ENCODE measurements at places on chromosomes 1 and 21.

DNA sequence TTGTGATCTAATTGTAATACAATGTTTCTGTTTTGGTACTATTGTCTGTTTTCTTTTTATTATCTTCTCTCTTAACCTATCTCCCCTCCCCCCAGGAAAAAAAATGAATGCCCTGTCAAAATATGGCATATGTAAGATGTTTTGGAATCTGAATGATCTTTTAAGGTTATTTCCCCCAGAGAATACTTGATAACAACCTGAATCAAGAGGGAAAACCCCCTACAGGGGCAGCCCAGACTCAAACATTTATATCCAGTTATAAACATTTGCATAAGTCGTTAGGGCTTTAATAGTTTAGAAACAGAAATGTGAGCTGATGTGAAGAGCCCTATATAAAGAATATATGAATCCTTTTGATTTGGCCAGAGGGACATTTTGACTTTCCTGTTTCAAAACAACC, 169.5 kb downstream of the VAV3 start:
- no peak for DNase-seq

DNA sequence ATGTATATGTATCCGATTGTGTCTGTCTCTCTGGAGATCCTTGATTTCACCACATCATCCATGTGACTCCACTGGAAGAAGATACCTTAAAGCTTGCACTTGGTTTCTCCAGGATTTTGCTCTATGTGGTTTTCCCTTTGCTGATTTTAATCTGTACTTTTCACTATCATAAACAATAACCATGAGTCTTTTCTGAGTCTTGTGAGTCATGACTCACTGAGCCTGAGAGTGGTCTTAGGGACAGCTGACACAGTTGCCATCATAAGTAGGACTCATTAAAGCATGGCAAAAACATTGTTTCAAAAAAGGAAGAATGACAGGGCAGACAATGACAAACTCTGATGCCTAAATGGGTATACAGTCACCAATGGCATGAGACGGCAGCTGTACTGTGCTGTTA, 226.2 kb downstream of the AKT3 start:
- no peak for DNase-seq

- no peak for DNase-seq
These were observed 57.7 kb downstream of the RGSL1 start for GRCh38 chr1:182507685-182508084.

- DNase-seq: no peak
These were observed 12.1 kb downstream of the OSBPL9 start for GRCh38 chr1:51628715-51629590.

GRCh38 chr1:243791586-243792267, 58.3 kb downstream of the AKT3 start:
- DNase-seq: no peak

GRCh38 chr1:49013079-49013478, 236.4 kb upstream of the BEND5 start:
- no peak for DNase-seq

GRCh38 chr1:30317921-30318320, 405.5 kb downstream of the MATN1 start:
- no peak for DNase-seq

- DNase-seq: peak; percentile 92
These were observed 165.0 kb downstream of the RHOU start for GRCh38 chr1:228900099-228900885.

GRCh38 chr1:172320733-172321132, 99.8 kb upstream of the C1orf105 start:
- peak; percentile 40 for DNase-seq

DNA sequence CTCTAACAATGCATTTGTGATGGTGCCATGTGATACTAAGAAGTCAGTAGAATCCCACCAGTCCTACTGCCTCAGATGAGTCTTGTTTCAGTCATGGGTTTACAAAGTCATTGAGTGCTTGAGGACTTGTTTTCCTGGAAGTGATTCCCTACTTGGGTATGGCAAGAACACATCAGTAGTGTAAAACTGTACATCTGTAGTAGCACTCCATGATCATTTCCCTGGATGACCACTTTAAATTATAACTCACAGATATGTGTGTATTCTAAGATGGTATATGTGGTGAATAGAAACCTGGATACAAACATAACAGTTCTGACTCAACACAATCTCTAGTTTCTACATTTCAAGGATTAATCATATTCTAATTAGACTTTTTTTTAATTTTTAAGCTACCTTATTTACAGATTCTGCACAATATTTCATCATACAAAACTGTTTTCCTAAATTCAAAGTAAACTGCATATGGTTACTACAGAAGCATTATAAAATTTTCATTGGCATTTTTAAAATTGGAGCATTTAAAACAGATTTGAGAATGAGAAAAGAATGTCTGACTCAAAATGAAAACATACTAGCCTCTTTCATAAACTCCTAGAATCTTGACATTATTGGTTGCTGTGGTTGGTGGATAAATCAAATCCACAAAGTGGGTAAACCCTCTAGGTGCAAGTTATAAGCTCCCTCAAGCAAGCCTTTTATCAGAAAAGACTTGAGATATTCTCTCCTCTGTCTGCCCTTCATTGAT, 6.8 kb upstream of the PSMG1 start:
- DNase-seq: no peak

GRCh38 chr1:6971048-6971447, 185.8 kb downstream of the CAMTA1 start:
- DNase-seq: no peak

DNA sequence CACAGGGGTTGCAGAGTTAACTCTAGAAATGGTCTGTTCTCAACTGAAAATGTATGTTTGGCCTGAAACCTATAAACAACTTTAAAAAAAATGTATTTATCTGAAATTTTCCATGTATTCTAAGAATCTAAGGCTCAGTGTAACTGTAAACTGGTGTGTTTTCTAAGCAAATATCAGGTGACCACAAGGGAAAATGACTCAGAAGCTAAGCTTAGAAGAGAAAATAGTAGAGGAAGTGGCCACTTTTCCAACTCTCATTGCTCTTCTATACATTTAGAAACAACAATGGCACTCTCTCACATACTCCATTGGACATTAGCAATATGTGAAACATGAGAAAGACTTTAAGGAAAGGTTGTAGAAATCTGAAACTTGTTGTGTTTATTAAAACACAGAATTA, 7.5 kb downstream of the TNFSF18 start:
- no peak for DNase-seq

DNA sequence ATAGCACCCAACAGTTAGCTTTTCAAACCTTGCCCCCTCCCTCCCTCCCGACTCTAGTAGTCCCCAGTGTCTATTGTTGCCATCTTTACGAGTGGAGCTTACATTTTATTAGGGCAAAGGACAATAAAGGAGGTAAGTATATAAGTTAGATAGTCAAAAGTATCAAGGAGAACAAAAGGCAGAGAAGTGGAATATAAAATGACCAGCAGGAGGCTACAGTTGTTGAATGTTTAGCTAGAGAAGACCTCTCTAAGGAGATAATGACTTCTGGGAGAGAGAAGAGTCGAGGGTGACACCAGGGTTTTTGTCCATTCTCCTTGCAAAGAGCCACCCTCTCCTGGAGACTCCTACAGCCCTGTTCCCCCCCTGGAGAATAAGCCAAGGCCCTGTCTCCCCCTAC, 48.7 kb downstream of the SYT6 start:
- DNase-seq: no peak

GRCh38 chr1:232329103-232329813, 300.7 kb downstream of the SIPA1L2 start:
- no peak for DNase-seq

DNA sequence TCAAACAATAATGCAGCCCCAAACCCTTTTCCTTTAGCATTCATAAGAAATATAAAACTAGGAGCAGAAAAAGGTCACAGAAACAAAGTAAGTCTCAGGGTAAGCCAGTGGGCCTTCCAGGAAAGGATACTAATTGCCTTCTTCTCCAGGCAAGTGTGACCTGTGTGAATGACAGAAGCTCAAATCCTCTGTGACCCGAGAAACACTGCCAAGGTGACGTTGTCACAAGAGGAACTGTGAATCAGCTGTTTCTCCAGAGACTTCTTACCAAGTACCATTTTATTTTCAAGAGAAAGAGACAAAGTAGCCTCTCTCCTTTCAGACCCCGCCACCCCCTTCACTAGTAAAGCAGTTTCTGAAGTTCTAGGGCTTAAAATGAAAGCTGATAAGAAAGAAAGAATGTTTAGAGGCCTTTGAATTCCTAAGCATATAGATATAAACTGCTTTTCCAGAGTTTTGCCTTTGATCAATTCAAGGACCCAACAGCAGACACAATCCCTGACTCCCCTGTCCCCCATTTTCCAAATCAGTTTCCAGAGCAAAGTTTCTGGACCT, 155.6 kb downstream of the NUF2 start:
- DNase-seq: no peak

DNA sequence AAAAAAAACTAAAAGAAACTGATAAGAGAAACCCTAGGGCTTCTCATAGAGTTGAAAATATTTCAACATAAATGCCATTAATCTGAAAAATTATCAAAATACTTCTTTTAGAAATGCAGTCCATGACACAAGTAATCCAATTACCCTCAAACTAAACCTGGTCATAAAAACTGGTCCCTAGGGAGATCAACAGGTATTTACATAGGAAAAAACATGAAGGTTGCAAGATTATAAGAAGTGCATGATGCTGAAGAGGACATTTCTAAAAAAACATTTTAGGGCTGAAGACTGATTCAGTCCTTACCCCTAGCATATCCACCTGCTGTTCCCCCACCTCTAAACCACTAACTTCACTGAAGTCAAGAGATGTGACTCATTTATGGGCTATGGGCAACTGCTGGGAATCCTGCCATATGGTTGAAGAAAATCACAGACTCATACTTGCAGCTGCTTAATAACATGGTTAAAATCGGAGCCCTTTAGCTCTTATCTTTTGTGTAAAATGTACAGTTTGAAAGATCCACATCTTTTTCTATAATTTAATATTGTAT, 131.0 kb upstream of the RUNX1 start:
- DNase-seq: no peak

DNA sequence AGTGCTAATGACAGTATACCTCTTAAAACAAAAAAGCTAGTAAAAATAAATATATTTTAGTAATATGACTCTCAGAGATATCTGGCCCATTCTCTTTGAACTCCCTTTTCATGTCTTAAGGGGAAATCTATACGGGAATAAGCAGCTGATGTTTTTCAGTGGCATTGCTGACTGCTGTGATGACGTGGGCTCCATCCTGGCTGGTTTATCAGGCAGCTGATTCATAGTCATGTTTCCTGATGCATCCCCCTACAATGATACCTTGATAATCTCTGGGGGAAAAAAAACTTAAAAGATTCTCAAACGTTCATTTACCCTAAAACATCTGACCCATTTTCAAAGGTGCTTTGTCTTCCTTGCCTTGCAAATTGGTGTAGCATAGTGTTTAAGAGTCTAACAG, 53.8 kb downstream of the ABCA4 start:
- no peak for DNase-seq

GRCh38 chr21:33198346-33199099, 31.2 kb upstream of the IFNAR2 start:
- no peak for DNase-seq

GRCh38 chr1:194159941-194160340, 973.5 kb upstream of the B3GALT2 start:
- no peak for DNase-seq

GRCh38 chr21:16789636-16790035, 723.2 kb upstream of the CXADR start:
- DNase-seq: no peak

GRCh38 chr1:67084765-67085318, 30.9 kb upstream of the SLC35D1 start:
- DNase-seq: no peak

GRCh38 chr1:48061162-48062136, 64.3 kb upstream of the TRABD2B start:
- peak; percentile 50 for DNase-seq

DNA sequence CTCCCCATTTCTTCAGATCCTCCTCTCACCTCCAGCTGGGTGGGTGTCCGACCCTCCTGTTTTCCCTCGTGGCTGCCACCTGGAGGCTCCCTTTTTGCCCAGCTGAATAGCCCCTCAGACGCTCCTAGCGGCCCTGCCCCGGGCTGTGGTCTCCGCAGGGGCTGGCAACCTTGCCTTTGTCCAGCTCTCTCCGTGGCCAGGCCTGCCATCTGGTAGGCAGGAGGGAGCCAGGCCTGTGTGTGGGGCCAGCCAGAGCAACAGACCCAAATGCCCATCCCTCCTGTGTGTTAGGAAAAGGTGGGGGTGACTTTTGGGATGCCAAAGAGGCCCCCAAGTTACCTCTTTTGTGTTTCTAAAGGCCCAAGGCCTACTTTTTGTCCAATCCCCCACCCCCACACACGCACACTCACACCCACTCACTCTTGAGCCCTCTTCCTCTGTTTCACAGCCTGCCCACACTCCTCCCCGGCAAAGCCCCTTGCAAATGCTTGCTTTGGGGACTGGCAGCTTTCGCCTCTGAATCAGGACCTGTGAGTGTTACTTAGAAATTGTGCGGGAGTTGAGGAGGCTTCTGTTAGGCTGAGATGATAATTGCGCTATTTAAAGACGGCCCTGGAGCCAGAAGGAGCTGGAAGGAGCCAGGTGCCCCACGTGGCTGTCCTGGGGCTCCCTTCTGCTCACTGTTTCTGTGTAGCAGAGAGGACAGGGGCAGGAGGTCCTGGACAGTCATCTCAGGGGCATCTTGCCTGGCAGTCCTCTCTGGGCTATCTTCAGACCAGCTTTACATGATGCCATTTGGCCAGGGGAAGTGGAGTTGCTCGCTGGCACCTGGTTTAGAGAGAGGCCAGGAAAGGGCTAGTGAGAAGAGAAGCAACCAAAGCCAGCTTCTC, 9.1 kb downstream of the PPFIA4 start:
- no peak for DNase-seq

DNA sequence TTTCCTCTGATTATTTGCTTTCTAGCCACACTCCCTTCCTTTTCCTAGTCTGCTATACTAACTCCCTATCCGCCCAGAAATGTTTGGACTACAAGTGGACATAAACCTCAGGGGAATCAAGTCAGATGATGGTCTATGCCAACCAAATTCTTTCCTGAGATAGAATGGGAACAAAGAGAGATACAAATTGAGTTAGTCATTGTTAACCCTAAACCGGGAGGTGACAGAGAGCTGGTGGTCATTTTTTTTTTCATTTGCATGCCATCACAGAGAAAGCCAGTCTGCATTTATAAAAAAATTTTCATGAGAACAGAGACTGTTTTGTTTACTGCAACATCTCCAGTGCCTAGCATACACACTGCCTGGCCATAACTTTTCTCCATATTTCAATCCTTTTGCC, 35.0 kb downstream of the MYSM1 start:
- no peak for DNase-seq

GRCh38 chr1:16212251-16212961, at the start of gene ARHGEF19:
TSS of gene ARHGEF19 (minus strand) at chr1:16212652. CDS start at chr1:16209054, 3,598 bp downstream.
- no peak for DNase-seq

DNA sequence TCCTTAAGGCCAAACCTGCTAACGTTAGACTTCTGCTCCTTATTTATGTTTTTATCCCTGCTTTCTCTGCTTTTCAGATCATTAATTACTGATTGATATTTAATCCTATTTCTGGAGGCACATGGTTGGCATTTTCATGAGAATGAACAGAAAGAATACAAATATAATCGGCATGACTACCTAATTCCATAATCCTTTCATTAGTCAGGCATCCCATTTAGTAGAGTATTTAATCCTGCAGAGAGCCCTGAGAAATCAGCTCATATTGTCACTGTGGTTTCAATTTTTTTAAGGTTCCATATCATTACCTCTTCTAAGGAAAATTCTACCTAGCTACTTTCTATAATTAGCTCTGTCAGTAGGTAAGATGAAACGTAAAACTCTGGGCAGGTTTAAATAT, 238.8 kb downstream of the NCAM2 start:
- no peak for DNase-seq
